ENCODE measurements at places on chromosomes 16 and 17.

DNA sequence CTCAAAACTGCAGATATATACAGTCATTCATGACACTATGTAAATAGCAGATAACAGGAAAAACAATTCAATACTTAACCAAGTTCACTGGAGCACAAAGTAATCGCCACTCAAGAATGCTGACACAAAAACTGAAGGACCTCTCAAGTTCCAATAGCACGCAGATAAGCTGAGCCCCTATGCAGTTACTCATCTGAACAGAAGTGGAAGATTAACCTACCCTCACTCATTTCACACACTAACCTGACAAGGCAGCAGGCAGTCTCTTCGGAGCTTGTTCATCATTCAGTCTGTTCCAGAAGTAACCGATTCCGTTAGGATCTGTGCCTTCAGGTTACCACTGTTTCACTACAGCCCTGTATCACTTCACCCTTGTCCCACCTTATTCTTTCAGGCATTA lies 6.0 kb downstream of the HELZ start:
- DNase-seq = no peak

- DNase-seq = no peak
Observed at GRCh38 chr16:82317411-82318167, 147.6 kb upstream of the MPHOSPH6 start.

GRCh38 chr16:89166696-89167424 lies 4.7 kb upstream of the CDH15 start:
- no peak for DNase-seq

DNA sequence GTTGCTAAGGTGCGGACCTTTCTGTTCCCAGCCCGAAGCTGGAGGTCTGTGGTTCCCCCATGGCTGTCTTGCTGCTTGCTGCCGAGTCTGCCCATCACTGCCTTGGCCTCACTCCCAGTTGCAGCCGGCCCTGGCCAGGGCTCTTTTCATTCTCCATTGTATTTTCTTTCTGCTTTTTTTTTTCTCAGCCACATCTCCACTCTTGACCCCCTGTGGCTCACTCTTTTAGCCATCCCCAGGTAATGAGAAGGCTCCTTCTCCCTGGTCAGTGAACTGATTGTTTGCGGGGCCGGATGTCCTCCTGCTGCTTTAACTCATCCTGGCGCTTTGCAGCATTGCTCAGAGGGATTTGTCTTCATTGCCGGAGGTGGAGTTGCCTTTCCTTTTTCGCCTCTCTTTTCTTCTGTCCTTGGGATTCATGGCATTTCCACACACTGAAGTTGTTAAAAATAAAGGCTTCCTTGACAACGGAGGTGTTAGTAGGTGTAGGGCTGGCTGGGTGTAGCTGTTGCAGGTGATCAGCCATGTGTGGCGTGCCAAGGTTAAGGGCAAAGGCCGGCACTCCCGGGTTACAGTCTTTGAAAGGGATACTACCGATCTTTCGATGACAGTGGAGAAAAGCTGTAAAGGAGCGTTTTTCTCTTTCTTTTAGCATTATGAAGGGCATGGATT lies 34.1 kb downstream of the MAP2K6 start:
- DNase-seq = no peak

GRCh38 chr17:73489333-73489732 lies 154.9 kb downstream of the SDK2 start:
- DNase-seq = no peak

- no peak for DNase-seq
Observed at GRCh38 chr17:5514976-5515375, 28.6 kb downstream of the MIS12 start.

DNA sequence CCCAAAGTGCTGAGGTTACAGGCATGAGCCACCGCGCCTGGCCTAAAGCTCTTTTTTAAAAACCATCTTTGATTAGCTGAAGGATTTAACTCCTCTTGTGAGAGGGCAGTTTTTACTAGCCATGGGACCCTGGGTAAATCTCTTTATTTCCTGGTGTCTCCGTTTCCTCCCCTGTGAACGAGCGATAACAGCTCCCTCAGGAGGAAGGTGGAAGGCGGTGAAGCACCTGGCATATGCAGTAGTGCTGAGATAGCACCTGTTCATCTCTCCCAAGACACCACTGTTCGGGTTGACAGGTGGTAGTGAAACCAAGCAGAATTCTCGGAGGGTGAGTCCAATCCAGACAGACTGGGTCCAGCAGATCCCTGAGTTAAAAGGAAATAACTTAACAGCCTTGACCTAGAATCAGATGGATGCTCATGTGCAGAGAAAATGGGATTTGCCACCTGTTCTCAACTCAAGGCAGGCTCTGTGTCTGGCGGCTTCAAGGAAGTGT lies 86.2 kb downstream of the CRISPLD2 start:
- no peak for DNase-seq

- DNase-seq = no peak
Observed at GRCh38 chr16:921321-921905, 49.4 kb downstream of the LMF1 start.

DNA sequence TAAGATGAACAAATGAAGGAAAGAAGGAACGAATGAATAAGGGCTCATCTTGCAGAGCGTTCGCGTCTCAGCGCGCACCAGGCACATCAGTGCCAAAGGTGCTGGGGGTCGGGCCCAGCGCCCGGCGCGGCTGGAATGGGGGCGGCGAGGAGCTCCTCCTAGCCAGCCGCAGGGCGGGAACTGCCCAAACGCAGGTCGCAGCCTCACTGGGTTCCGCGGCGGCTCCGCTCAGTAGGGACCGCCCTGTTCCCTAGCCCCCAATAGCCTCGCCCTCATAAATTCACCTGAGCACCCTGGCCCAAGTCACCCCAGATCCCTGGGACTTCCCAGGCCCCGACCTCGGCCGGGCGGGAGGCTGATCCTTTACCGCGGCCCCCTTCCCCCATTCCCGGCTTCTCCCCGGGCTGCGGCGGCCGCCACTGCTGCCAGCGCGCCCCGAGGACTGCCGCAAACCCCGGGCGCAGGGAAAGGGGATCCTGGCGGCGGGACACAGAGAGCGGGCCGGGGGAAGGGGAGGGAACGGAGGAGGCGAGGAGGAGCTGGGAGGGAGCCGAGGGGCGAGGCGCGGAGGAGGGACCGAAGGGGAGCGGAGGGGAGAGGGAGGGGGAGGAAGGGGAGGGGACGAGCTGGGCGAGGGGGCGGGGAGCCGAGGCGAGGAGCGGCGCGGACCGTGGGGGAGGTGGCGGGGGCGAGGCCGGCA lies 377 bp upstream of the CRHR1 start:
- DNase-seq = peak; percentile 8

- DNase-seq = no peak
Observed at GRCh38 chr17:47252766-47253512, 688 bp upstream of the ITGB3 start.

DNA sequence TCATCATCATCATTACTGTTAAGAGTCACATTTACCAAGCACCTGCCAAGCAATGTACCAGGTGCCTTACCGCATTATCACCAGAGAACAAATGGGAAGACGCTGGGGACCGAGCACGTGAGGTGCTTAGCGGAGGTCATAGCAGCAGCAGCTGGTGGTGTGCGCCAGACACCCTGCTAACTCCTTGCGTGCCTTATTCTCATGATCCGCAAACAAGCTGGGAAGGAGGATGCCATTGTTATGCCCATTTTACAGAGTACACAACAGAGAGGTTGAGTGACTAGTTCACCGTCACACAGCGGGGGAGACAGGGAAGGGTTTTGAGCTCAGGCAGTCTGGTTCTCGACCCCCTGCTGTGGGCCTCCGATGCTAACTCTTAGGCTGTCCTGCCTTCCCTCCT lies 7.3 kb downstream of the ATP2A3 start:
- no peak for DNase-seq

DNA sequence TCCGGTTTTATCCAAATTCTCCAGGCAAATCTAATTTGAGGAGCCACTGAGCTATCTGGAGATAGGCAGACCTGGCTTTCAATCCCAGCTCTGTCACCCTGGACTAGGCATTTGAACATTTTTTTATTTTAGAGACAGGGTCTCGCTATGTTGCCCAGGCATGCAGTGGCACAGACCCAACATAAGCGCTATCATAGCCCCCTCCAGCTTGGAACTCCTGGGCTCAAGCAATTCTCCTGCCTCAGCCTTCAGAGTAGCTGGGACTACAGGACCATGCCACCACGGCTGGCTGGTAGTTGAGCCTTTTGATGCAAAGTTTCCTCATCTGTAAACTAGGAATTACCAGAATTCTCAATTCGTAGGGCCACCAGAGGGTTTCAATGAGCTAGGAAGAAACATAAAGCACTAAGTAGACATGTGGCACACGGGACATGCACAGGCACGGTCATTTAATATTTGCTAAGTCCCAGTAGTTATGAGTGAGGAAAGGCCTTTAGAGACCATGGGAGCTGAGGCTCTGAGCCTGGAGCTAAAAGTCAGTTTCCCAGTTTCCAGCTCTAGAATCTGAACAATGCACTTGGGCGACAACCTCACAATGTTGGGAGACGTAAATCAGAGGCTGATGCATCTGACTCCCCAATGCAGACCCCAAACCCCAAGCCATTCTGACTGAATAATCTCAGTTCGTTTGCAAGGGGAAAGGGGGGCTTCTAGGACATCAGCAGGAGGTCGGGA lies 1.1 kb downstream of the ELOB start:
- no peak for DNase-seq

GRCh38 chr16:85579191-85579590 lies 33.9 kb upstream of the GSE1 start:
- DNase-seq = no peak

- DNase-seq = no peak
Observed at GRCh38 chr16:46690281-46691178, 1.1 kb downstream of the ORC6 start.

DNA sequence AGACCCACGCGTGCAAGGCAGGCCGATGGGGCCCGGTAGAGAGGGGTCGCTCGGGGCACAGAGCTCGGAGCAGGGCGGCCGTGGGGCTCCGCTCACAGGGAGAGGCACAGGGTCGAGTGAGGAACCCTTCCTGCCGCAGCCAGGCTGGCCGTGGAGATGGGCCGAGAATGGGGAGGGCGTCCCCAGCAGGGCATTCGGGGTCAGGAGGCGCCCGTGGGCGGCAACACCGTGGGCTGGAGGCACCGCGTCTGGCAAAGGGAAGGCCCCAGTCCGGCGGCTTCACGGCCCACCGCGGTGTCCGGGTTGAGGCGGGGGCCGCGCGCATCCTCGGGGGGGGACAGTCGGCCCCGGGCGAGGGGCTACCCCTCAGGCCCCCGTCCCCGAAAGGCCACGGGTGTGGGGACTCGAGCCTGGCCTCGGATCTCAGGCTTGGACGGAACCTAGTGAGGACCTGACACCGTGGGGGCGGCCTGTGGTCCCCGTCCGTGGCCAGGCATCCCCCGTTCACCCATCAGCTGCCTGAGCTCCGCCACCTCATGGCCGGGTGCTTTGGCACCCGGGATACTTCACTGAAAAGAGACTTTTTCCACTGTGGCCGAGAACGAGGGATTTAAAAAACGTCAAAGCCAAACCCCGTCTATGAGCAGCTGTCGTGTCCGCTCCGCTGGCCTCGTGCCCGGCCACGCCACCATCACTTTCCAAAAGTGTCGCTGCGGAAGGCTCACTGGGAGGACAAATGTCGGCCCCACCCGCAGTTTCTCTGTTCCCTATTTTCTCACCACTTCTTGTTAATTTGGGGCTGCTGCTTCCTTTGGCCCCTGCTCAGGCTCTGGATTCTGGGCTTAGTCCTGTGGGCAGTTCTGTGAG lies 73.6 kb downstream of the METRNL start:
- no peak for DNase-seq

DNA sequence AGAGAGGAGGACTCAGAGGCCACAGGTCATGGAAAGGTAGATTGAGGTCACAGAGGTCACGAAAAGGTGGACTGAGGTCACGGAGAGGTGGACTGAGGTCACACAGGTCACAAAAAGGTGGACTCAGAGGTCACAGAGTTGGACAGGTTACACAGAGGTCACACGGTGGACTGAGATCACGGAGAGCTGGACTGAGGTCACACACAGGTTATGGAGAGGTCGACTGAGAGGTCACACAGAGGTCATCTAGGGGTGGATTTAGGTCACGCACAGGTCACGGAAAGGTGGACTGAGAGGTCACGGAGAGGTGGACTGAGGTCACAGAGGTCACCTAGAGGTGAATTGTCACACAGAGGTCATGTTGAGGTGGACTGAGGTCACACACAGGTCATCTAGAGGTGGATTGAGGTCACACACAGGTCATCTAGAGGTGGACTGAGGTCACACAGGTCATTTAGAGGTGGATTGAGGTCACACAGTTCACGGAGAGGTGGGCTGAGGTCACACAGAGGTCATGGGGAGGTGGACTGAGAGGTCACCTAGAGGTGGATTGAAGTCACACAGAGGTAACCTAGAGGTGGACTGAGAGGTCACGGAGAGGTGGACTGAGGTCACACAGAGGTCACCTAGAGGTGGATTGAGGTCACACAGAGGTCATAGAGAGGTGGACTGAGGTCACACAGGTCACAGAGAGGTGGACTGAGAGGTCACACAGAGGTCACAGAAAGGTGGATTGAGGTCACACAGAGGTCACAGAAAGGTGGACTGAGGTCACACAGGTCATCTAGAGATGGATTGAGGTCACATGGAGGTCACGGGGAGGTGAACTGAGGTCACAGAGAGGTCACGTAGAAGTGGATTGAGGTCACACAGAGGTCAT lies 26.7 kb upstream of the JPT2 start:
- DNase-seq = no peak

GRCh38 chr17:17019430-17019762 lies 22.9 kb upstream of the MPRIP start:
- no peak for DNase-seq
